ENCODE measurements at places on chromosomes 6 and 20. TPM values are rescaled to one million over a fixed set of nuclear protein-coding genes. Genes with fewer than 3 reads are reported as not detected.

- no peak for DNase-seq
These were observed 7.9 kb downstream of the EPB41L1 start for GRCh38 chr20:36162272-36162966.

DNA sequence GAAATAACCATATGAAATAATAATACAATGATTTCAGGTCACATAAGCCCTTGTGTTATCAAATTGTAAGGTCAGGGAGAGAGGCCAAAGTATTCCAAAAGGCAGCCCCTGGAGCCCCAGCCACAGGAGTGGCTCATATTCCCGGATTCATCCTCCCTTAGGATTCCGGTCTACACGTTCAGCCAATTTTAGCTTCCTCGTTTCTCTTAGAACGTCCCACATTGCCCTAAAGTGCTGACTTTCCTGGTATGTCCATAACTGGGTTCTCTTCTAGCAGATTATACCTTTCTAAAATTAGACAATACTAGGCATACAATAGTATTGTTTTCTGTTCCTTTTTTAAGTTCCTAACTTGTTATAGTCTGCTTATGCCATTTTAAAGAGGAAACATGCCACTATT, 192.7 kb upstream of the NOX3 start:
- DNase-seq, result no peak

Gene NHLRC1
- total RNA-seq, result 4.1 TPM

- peak; percentile 64 for DNase-seq
These were observed 165.0 kb upstream of the RNF24 start for GRCh38 chr20:4180356-4180755.

DNA sequence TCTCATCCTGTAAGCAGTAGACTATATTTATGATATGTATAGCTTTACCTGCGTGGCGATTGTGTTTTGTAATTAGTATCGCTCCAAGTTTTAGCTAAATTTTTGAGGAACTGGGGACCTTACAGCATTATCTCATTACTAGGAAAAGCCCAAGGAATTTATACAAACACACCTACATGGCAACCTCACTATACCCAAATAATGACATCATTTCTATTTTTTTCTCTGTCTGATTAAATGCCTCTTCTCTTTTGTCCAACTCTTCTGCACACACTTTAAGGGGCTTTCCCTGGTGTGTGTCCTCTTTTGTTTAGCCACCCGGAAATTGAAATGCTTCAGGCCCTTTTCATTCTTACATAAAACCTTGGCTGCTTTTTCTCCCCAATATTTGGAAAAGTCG, 82.9 kb upstream of the EXOC2 start:
- DNase-seq, result no peak

Gene RNF182
- 8.1 TPM for total RNA-seq

DNA sequence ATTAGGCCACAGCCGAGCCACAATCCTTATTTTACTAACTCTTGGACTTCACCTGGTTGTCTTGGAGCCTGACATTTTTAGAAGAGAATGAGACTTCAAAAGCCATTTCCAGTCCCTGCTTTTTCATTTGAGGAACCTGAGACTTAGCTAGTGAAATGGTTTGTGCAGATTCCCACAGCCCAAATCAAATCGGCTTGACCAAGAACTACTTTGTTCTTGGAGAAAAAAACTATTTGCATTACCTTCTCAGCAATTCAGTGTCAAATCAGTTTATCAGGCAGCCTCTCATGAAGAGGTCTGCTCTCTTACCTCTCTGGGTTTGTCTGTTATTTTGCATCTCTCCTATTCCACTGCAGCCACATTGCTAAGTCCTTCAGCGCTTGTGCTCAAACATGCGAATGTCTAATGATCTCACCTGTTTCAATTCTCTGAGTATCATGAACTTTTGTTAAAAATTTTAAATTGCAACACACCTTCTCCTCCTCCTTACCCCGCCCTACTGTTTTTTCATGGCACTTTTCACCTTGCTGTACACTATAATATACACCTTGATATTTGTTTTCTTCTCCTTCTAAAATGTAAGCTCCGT, 573 bp upstream of the IFNGR1 start:
- no peak for DNase-seq

Gene GNAS-AS1
- total RNA-seq, result not detected

DNA sequence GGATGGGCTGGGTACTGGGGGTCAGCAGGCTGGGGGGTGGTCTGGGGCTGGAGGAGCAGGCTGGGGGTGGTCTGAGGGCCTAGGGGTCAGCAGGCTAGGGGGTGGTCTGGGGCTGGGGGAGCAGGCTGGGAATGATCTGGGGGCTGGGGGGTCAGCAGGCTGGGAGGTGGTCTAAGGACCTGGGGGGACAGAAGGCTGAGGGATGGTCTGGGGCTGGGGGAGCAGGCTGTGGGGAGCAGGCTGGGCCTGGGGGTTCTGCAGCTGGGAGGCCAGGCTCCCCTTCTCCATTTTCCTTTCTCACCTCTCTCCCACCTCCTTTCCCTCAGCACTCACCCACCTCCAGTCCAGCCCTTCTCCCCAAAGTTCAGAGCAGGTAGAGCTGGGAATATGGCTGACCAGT, 114.2 kb downstream of the PSMB1 start:
- DNase-seq, result no peak

GRCh38 chr6:110875548-110876169, 1.1 kb downstream of the AMD1 start:
- peak; percentile 72 for DNase-seq

Gene DYNLT2
- 3.1 TPM for total RNA-seq

Gene HLA-F
- 6.8 TPM for total RNA-seq

DNA sequence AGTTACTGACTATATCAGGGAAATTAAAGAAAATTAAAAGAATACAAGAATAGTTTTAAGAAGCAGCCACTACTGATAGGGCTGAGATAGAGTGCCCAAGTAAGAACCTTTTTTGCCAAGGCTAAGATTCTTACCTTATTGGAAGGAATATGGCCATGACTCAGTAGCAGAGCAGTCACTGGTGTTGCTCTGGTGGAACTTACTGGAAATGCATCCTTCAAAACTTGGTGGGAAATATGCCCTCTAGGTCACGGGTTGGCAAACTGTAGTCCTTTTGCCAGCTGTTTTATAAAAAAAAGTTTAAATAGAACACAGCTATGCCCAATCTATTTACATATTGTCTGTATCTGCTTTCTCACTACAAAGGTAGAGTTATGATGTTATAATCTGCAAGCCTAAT, 6.0 kb downstream of the HSF2 start:
- peak; percentile 27 for DNase-seq

GRCh38 chr20:1500496-1500895, 9.3 kb upstream of the SIRPB2 start:
- no peak for DNase-seq

Gene PDE7B
- total RNA-seq, result 0.52 TPM

- DNase-seq, result peak; percentile 33
These were observed 134.2 kb downstream of the CEP57L1 start for GRCh38 chr6:109229536-109229935.

- no peak for DNase-seq
These were observed 57.4 kb downstream of the LYRM2 start for GRCh38 chr6:89580997-89581666.

Gene C4A
- 4.2 TPM for total RNA-seq

DNA sequence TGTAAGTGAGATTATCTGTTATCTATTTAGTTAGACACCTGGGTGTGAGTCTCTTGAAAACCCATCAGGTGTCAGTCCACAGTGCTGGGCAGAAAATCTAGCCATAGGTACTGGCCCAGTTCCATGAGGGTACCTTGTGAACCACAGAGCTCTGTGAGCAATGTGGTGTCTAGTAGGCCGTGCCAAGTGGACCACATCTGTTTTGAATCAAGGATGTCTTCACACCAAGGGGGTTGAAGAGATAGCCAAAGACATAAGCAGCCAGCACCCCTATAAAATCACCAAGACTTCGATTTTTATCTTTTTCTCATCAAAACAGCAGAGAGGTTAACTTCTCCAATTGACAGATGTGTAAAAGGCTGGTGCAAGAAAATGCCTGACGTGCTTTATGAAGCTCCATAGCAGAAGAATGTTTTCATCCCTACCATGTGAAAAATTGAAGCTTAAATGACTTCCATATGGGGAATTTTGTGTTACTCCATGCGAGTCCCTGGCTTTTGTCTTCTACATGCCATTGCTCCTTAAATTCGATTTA, 368.7 kb downstream of the HAO1 start:
- no peak for DNase-seq
